ENCODE measurements at places on chromosomes 13 and 19.

DNA sequence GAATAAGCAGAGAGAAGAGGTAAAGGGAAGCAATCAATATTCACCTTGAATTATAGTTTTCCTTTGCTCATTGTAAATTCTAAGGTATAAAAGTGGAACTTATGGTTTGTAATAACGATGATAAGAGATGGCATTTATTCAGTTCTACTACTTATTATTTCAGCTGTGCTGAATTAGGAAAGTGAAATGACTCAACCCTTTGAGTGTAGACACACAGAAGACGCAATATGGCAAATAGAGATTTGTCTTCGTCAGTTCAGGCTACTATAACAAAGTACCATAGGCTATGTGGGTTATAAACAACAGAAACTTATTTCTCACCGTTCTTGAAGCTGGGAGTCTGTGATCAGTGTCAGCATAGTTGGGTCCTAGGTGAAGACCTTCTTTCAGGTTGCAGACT is 713.0 kb upstream of the PCDH9 start:
- no peak for DNase-seq

GRCh38 chr19:53853707-53854106 is 14.0 kb upstream of the MYADM start:
- DNase-seq = no peak

DNA sequence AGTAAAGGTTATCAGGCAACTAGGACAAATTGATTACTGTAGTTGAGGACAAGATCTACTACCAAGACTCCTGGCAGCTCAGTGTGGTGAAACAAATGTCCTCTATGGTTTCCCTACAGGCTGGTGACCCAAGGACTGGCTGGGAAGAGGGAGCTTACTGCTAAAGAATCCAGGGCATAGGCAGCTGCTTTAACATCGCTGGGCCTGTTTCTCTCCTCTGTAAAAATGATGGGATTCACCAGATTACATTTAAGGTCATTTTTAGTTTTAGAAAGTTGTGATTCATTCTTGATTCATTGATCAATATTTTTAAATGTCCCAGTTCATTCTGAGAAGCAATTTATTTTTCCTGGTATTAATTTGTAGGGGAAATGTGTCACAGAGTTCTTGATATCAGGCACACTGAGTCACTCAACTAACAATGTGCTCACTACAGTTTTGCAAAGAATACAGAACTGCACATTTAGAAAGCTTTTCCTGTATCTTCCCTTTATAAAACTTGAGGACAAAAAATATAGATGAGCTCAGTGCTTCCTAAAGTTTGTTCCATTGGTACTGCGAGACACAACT is 19.6 kb upstream of the FAM124A start:
- no peak for DNase-seq

DNA sequence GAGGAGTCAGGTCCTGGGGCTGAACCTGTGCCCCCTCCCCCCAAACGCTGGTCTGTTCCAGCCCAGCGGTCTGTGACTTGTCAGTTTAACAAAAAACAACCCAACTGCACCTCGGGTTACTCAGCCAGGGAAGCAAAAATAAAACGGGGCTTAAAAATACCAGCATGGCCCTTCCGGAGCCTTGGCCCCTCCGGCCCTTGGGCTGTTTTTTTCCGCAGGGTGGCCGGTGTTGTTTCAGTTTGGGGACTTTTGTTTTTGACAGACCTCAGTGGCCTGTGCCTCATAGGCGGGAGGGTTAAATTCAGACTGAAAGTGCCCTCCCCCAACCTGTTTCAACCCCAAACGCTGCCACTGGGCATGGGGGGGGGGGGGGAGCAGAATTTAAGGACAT is 4.0 kb downstream of the TCF3 start:
- no peak for DNase-seq

- no peak for DNase-seq
Measured at GRCh38 chr13:29059800-29060199, 239.7 kb downstream of the MTUS2 start.

DNA sequence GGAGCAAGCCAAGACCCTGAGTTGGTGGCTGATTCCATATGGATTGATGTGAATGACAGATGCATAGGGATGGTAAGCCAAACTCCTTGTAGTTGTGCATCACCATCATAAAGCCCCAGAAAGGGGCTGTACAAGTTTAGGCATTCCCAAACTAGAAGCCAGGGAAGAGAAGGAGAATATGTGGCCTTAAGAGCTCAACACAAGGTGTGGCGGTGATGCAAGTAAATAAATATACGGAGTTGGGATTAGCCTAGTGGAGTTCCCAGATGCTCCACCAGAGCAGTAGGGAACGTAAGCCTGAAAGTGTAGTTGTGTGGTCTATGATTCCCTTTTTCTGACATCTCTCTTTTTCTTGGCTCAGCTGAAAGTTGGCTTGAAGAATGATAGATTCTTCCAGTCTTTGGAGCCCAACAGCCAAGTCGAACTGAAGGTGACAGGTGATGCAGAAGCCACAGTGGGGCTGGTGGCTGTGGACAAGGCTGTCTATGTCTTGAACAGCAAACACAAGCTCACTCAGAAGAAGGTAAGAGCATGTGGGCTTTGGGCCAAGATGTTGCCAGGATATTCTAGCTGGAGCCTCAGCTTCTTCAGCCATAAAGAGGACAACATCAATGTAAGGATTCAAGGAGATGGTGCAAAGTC is 30.1 kb downstream of the RDH8 start:
- DNase-seq = no peak

DNA sequence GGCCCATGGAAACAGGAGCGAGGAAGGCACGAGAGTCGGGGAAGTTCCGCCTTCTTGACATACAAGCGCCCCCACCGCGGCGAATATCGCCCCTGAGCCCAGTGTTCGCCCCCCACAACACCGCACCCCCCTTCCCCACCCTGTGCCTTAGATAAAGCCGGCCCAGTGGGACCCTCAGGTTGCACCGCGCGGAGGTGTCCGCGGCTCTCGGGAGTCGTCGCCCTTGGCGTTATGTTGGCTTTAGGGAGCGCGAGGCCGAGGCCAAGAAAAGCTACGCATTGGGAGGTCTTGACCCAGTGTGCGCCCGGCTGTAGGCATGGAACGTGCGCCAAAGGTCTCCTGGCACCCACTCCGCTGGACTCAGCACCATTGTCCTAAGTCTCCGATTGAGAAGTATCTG is 603 bp upstream of the ZNF132 start:
- DNase-seq = no peak

DNA sequence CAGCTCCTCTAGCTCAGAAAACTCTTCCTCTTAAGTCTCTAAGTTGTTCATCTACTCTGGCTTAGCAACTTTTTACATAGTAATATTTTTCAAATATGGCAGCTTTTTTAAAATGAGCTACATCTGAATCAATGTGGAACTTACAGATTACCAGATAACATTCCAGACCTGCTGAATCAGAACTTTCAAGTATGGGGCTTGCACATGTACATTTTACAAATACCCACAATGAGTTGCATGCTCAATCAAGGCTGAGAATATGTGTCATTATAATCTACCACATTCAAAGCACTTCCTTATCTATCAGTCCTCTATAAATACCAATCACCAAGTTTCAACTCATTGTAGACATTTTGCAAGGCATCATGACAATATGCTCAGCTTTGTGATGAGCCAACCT is 383.1 kb downstream of the FGF14 start:
- no peak for DNase-seq

GRCh38 chr19:48186015-48186414 is 15.5 kb downstream of the ZSWIM9 start:
- DNase-seq = no peak

- no peak for DNase-seq
Measured at GRCh38 chr13:51557875-51558612, 26.2 kb upstream of the WDFY2 start.

DNA sequence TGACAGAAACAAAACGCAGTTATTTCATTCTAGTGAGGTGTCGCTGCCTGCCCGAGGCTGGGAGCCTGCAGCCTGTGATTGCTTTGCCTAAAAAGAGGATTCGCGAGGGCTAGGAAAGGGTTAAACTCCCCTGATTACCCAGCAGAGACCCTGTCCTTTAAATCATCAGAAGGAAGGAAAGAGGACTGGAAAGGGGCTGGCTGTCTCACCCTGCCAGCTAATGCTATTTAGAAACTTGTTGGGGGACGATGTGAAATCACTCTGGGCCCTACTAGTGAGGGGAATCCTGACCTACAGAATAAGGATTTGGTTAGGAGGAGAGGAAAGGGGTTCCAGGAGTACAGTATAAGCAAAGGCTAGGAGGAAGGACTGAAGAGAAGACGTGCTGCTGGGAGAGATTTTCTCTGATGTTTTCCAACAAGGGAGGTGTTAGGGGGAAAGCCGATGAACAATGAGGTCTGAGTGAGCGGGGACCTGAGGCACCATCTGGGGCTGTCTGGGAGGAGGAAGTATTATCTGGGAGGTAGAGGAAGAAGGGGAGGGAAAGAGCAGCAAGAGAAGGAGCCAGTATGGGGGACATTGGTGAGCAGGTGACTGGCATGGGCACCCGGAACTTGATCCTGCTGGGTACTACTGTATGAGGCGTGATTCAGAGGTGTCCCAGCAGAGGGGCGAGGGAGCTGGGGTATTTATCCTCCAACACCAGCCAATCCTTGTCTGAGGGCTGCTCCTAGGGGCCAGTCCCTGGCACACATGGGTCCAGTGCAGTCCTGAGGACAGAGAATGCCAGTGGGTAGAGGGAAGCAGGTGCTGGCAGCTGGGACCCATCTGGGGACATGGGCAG is 55.7 kb upstream of the PTPRS start:
- no peak for DNase-seq

DNA sequence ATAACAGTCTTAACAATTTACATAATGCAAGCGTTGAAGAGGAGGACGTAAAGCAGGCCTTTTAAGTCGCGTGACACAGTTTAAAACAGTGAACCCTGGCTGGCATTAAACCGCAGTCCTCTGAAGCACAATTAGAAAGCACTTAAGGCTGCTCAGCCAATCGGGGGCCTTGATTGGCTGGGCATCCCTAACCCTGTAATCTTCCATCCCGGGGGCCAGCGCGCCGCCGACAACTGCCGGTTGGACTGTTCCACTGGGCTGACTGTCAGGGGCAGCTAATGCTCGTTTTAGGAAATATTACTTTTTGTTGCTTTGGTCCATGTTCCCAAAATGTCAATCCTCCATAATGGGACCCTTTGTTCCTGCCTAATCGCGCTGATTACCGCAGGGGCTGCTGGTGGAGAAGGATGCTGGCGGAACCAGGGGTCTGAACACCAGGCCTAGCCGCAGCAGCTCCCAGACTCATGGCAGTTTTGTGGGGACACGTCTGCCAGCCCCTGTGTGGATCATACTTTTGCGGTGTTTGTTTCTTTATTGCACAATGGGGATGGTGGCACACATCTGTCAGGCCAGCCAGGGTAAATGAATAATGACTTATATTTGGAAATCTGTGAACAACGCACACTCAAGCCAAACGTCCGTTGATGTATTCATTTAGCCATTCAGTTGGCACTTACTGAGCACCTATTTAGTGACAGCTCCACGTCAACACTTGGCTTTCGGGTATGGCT is 127.1 kb upstream of the SPACA7 start:
- no peak for DNase-seq

DNA sequence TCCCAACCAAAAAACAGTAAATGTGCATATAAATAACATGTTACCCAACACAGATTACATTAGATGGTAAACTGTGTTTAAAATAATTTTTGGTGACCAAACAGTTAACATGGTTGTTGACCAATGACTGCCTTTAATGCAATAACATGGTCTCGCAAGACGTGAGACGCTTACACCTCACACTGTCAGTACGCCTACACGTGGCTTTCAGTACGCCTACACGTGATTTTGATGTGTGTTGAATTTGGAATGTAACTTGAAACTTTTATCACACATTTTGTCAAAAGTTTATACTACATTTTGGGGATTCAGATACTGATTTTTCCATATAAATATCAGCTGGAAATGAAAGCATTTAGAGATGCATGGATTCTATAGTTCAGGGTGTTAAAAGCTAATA is 32.0 kb downstream of the SLC7A9 start:
- DNase-seq = no peak

GRCh38 chr13:84080748-84081530 is 198.7 kb upstream of the SLITRK1 start:
- DNase-seq = no peak

- no peak for DNase-seq
Measured at GRCh38 chr19:34316741-34317301, 48.2 kb upstream of the GPI start.

- no peak for DNase-seq
Measured at GRCh38 chr13:76917095-76917494, 30.9 kb upstream of the KCTD12 start.

DNA sequence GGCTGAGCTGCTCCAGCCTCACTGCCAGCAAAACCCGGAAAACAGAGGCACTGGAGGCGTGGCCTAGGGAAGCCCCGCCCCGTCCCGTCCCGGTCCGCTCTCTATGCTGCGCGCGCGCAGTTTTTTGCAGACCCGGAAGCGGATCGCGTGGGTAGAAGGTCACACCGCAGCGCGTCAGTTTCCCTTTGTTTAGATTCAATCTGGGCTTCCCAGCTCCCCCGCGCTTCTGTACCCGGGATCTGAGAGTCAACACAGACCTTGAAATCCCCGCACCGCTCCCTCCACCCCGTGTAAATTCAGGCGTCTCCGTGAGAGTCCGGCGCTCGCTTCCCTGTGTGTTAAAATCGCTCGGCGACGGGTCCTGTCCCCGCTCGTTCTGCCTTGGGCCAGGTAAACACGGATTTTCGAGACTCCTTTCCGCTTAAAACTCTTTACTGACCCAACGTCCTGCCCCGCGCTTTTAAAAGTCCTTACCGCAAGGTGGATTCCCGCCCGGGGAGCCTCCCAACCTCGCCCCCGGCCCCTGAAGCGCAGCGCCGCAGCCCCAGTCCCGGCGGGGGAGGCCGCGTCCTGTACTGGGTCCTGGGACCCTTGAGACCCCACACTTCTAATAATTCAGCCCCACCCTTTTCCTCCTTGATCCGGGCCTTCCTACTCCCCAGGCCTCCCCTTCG is at the start of gene ZNF610:
Gene ZNF610, plus strand, starts transcription at position 127 of the 674 bp plus-strand sequence. CDS start 12,930 bp downstream, outside the sequence.
- DNase-seq = no peak

DNA sequence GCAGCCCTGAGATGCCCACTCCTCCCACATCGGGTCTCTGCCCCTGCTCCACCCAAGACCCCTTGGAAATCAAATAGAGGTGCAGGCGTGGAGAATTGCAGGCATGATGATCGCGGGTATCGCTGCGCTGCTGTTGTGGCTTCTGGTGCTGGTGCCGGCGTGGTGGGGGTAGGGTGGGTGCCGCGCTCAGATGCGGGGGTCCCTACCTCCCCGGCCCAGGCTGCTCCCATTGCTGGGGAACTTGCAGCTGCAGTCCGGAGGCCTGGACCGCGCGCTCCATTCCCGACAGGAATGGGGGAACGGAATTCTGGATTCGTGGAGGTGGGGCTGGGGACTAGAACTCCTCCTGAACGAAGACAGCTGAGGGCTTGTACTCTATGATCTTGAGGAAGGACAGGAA is 20.4 kb downstream of the CYP2F1 start:
- DNase-seq = no peak

- no peak for DNase-seq
Measured at GRCh38 chr13:31951215-31951678, 80.3 kb upstream of the FRY start.

DNA sequence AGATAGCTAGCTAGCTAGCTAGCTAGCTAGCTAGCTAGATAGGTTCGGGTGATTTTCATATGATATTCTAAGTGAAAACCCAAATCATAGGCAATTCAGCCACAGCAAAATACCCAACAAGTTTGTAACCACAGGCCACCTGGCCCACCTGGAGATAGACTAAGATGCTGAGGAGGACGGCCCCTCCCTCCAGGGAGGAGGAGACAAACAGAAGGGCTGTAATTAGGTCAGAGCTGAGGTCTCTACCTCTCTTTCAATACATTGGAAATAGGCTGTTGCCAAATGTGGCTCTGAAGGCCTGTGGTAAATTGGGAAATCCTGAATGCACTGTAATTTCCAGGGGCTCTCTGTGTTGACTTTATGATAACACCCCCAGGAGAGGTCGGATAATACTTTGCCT is 382.2 kb downstream of the FGF9 start:
- DNase-seq = no peak

- DNase-seq = no peak
Measured at GRCh38 chr19:42568006-42568405, 26.7 kb downstream of the CEACAM8 start.
